Stimulated activated CD4-positive, alpha-beta T cell treated with anti-CD3 and anti-CD28 coated beads, Interleukin-4, amount 100 ng/mL, for 1 hour (primary cell): ENCODE measurements at places on chromosomes 6 and 20.

DNA sequence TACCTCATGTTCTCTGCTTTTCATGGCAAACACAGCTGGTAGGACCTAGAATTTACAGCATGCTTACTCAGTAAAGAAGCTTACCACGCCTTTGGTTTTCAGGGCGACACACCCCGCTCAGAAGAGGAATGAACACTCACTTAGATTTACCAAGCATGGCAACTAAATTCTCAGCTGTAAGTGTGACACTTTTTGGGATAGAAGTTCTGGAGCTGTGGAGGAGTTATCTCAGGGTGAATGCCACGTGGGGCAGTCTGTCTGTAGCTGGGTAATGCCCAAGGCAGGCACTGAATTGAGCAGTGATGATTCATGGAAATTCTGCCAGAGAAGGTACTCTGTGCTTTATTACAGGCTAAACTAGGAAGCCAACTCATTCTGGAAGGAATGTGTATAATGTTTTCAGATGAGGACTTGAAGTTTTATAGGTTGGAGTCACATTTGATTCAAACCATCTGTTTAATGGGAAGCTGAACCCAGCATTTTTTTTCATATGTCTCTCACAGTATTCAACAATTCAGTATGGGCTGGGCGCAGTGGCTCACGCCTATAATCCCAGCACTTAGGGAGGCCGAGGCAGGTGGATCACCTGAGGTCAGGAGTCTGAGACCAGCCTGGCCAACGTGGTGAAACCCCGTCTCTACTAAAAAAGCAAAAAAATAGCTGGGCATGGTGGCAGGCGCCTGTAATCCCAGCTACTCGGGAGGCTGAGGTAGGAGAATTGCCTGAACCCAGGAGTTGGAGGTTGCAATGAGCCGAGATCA is 3.5 kb upstream of the PRIM2 start:
- DNase-seq, result no peak

DNA sequence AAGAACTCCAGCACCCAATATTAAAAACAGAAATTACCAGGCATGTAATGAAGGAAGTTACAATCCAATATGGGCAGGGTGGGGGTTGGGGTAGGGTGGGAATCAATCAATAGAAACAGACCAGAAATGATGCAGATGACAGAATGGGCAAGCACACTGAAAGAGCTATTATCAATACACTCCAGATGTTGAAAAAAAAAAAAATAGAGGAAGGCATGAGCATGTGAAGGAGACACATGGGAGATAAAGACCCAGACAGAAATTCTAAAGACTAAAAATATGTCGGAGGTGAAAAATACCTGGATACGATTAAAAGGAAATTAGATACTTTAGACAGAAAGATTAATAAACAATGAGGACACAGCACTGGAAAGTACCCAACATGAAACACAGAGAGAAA is 19.1 kb upstream of the ZC3H12D start:
- DNase-seq, result no peak

- DNase-seq, result no peak
These were observed 15.3 kb upstream of the MMP9 start for GRCh38 chr20:45993197-45993951.

- DNase-seq, result no peak
These were observed 193.3 kb downstream of the CLIC5 start for GRCh38 chr6:45822246-45822812.

- DNase-seq, result no peak
These were observed 335.5 kb upstream of the NOX3 start for GRCh38 chr6:155791186-155791585.

DNA sequence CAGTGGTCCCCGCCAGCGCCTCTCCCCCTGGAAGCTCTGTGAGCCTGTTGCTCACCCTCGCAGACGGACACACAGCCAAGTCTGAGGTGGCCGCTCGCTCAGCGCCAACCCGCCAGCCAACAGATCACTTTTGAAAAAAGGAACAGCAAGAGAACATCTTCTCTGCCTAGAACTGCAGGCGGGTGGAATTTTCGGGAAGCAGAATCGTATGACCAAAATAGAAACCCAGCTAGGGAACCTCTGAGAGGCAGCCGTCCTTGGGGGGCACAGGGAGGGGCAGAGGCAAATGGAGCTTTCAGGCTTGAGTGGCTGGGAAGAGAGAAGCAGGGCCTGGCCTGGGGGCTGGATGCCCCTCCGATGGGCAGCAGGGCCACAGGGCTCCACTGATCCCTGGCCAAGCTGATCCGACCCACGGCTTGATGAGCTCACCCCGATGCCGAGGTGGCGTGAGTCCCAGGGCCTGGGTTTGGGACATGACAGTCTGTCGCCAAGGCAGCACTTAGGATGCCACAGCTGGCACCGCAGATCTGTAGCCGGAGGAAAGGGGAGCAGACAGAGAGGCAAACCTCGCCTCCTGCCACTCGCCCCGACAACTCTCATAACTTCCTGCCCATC is 9.8 kb downstream of the NFATC2 start:
- DNase-seq, result no peak
